HTR-8/SVneo (cell line): ENCODE measurements at places on chromosomes 11 and 22.

- no peak for DNase-seq
Observed at GRCh38 chr11:128058580-128059208, 528.7 kb downstream of the ETS1 start.

- DNase-seq = no peak
Observed at GRCh38 chr11:120657306-120658070, 145.9 kb downstream of the GRIK4 start.

- DNase-seq = no peak
Observed at GRCh38 chr11:104152941-104153505, 10.9 kb downstream of the PDGFD start.

DNA sequence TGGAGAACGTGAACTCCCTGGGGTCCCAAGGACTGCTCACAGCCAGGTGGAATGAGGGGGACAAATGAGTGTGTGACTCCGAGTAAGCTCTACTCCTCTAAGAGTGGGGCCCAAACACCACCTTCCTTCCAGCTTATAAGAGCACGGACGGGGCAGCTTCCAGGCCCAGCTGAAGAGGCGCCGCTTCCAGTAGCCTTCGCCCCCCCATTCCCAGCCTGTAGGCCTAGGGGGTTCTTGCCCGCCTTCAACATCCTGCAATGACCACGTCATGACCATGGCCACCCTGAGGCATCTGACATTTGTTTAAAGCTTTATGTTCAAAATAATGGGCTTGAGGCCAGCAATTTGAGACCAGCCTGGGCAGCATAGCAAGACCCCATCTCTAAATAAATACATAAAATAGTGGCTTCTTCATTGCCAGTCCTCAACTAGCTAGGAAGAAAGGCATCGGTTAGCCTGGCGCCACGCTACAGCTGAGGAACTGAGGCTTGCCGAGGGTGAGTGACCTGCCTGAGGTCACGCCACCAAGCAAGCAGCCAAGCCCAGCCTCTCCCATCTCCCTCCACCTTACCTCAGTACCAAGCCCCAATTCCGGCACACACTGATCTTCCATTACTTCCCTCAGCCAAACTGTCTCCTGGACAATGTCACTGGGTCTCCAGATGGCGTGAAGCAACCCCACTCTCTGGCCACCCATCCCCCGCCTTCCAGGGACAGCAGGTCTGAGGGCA lies 7.8 kb upstream of the TNFRSF13C start:
- DNase-seq = no peak

- peak; percentile 17 for DNase-seq
Observed at GRCh38 chr11:64924910-64925284, 408 bp downstream of the PPP2R5B start.

GRCh38 chr11:123852321-123852720 lies 33.1 kb downstream of the TMEM225 start:
- DNase-seq = no peak

DNA sequence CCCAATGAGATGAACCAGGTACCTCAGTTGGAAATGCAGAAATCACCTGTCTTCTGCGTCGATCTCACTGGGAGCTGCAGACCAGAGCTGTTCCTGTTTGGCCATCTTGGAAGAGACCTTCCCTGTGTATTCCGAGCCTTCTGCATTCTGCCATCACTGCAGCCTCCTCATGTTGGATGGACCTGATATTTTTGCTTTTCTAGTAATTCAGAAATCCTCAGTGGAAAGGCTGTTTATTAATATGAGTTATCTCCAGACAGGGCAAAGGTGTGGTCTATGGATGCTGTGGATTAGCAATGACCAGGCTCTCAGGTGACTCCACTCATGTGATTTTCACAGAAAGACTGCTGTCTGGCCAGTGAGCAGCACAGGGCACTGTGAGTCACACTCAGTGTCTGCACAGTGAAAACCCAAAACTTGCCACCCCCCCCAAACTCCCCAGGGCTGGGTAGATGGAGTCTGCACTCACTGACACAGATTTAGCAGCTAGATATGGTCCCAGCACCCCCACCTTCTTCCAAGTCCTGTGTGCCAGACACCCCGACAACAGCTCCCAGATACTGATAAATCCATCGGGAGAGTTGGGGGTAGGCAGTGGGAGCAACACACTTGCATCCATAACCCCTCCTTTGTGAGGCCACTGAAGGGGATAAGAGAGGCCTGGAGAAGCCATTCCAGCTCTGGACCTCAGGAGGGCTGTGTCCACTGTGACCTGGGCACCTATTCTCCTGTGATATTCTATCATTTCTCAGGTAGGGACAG lies 75.2 kb upstream of the TOP3B start:
- no peak for DNase-seq

GRCh38 chr11:103619938-103620337 lies 416.5 kb upstream of the DDI1 start:
- DNase-seq = no peak

GRCh38 chr11:118012083-118012669 lies 26.0 kb downstream of the IL10RA start:
- peak; percentile 48 for DNase-seq

- DNase-seq = no peak
Observed at GRCh38 chr11:40170078-40170477, 1289.4 kb downstream of the LRRC4C start.

- no peak for DNase-seq
Observed at GRCh38 chr22:41382610-41383009, 868 bp downstream of the TEF start.

DNA sequence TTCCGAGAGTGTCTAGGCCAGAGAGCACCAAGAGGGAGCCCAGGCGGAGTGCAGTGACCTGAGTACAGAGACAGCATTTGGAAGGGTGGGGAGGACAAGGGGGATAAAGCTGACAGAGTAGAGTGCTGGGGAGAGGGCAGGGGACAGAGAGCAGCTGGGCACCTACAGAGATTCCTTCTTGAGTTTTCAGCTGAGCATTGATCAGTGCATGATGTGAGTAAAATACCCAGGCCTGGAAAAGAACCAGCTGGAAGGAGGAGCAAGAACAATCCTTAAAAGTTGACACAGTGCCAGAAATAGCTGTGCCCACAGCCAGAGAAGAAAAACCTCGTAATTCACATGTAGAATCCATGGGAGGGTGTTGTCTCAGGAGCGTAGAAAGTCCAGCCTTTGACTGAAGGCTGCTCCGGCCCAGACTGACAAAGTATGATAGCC lies 33.9 kb upstream of the PANX2 start:
- no peak for DNase-seq
